ENCODE measurements at places on chromosomes 11 and 22.
A peak's percentile ranks its signal among the peaks of the same experiment; 100 is the strongest.

DNA sequence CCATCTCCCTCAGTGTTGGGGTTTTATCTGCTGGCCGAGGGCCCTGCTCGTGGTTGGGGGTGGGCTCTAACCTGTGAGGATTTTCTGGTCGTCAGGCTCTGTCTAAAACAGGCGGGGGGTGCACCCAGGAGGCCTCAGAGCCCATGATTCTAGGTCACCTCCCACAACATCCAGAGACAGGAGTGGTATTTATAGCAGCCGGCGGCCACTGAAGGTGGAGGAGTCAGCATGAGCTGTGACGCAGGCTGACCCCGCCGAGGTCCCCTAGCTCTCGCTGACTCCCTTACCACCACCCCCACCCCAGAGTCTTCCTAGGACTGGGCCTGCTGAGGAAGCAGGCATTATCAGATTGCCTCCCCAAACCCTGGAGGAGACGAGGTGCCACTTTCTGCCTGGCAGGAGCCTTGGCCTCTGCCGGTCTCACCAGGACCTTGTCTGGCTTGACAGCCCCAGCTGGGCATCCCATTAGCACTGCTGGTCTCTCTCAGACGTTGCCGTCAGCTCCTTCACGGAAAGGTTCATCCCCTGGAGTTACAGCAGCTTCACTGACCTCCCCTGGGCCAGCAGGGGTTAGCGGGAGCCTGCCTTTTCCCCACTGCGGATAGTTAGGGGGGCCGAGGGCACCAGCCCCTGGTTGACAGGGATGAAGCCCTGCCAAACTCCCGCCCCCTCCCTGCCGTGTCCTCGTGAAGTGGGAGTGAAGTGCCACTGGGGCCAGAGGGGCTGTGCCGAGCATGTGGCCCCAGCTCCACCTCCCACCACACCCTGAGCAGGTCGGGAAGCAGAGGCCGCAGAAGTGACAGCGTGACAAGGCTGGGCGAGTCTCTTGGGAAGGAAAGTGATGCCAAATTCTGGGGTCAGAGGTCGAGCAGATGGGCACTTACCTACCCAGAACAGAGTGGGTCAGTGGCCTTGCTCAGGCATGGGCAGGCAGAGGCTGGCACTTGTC, 26.5 kb downstream of the DAGLA start:
- no peak for DNase-seq

DNA sequence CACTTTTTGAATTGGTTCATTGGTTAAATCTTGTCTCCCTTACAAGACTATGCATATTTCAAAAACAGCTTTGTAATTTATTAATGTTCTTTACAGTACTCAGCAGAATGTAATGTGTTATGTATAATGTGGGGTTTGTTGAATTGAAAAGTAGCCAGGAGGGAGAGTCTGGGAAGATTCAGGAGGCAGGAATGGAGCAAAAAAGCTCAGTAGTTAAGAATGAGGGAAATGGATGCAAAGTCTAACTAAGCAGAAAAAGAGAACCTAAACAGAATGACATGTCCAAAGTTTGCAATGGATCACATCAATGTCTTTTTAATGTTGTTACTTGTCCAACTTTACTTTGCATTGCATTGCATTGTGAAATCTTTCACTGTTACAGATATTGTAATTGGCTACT, 86.5 kb upstream of the CARD18 start:
- DNase-seq = no peak

- no peak for DNase-seq
These were observed 740 bp upstream of the TRMT2A start for GRCh38 chr22:20117633-20118299.

DNA sequence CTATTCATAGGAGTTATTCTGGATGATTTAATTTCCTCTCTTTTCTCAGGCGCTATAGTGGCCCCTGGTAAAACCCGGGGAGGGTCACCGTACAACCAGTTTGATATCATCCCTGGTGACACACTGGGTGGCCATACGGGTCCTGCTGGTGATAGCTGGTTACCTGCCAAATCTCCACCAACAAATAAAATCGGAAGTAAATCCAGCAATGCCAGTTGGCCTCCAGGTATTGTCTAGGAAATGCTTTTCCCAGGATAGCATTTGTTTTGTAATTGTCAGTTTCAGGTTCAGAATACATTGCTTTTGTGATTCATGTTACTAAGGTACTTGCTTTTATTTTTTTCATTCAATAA, 35.6 kb upstream of the ADSL start:
- no peak for DNase-seq

GRCh38 chr11:114073828-114074381, 14.4 kb downstream of the ZBTB16 start:
- no peak for DNase-seq

- peak; percentile 76 for DNase-seq
These were observed 5.2 kb downstream of the PCSK7 start for GRCh38 chr11:117226388-117227385.

DNA sequence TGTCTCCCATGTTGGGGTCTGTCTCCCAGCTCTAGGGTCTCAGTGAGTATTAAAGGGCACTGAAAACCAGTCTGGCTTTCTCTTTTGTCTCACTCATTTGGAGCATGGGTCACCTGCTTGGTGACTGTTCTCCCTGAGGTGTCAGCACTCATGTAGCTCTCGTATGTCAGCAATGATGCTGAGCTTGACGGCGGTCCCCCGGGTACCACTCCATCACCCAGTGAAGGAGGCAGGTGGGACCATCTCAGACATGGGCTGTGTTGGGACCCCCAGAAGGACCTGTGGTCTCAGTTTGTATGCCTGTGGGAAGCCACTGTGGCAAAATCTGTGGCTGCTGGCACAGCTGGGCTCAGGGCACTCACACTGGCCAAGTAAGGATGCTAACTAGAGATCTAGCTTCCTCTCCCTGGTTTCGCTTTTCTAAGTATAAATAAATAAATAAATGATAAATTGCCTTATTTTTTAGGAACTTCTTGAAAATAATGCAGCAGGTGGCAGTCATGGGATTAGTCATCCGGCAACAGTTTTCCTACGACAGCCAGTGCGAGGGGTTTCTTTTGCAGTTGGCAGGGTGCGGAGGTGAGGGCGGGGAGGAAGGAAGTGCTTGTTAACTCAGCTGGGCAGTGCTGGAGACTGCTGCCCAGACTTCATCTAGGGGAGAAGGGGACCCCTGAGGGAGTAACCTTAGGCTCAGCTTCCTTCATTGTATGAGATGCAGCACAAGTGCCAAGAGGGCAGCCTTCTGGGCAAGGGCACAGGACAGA, 48.8 kb downstream of the OSBP2 start:
- DNase-seq = no peak

- no peak for DNase-seq
These were observed 189.8 kb downstream of the CSNK2A3 start for GRCh38 chr11:11163236-11163635.

GRCh38 chr11:20249796-20250195, 89.5 kb upstream of the DBX1 start:
- no peak for DNase-seq

DNA sequence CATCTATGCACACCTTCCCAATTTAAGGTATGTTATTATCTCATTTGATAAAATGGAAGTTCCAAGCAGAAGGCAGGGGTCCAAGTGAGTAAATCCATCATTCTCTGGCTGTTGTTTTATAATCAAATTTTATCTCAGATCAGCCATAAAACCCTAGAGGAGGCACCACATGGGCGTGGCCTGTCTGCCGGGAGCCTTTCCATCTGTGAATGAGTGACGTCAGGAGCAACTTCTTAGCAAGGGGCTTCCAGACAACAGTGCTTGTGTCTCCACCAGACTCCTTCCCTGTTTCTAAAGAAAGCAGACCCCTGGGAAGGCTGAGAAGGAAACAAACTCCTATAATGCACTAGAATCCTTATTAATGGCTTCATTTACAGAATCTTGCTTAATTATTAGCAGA, 13.5 kb downstream of the SEZ6L start:
- no peak for DNase-seq

DNA sequence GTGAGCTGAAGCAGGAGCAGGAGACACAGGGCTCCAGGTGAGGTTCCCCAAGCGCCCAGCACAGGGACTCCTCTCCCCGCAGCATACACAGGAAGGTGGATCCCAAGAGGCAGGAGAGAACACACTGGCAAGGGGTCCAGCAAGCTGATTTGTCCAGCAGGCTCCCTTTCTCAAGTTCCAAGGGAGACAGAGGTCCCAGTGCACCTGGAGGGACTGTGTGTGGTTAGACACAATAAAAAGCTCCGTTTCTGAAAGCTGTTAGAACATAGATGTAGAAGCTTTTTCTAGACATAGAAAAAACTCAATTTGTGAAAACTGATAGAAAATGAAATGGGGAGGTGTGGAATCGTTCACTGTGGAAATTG, 1.8 kb downstream of the CALCB start:
- DNase-seq = no peak

DNA sequence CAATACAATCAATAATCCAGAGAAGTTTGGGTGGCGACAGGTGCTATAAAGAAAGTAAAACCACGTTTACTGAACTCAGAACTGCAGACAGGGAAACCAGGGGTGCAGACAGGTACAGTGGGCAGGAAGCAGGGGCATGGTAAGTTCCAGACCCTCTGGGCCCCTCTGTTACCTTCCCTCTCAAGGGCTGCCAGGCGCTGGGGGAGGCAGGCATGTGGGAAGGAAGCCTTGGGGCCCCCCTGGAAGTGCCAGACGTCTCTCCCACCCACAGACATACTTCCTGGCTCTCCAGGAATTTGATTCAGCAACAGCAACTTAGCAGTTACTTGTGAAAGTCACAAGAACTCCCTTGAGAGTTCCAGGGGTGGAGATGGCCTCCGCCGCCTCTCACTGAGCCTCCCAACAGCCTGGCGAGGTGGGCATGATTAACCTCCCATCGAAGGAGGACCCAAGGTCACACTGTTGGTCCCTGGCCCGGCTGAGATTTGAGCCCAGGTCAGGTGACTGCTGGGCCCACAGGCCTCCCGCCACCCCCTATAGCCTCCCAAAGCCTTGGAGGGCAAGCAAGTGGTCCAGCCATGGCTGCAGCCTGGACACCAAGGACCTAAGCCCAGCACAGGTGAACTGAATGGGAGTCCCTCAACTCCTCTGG, 14.1 kb upstream of the TSKU start:
- peak; percentile 27 for DNase-seq

GRCh38 chr11:20113149-20113438, 47.2 kb downstream of the DBX1 start:
- DNase-seq = peak; percentile 81

DNA sequence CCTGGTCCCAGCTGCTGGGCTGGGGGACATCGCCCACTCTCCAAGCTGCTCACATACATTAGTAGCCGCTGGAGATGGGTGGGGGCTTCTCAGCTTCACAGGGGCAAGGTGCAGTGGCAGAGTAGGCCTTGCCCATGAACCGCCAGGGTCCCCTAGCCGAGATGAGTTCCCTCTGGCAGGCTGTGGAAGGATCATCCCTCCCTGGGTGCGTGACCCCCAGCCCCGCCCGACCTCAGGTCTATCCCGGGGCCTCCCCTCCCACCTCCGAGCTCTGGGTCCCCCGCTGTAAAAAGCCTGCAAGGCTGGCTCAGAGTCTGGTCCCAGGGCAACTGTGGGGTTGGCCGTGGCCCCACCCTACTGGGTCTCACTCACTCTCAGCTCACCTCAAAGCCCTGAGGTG, 15.3 kb upstream of the TPCN2 start:
- DNase-seq = no peak

DNA sequence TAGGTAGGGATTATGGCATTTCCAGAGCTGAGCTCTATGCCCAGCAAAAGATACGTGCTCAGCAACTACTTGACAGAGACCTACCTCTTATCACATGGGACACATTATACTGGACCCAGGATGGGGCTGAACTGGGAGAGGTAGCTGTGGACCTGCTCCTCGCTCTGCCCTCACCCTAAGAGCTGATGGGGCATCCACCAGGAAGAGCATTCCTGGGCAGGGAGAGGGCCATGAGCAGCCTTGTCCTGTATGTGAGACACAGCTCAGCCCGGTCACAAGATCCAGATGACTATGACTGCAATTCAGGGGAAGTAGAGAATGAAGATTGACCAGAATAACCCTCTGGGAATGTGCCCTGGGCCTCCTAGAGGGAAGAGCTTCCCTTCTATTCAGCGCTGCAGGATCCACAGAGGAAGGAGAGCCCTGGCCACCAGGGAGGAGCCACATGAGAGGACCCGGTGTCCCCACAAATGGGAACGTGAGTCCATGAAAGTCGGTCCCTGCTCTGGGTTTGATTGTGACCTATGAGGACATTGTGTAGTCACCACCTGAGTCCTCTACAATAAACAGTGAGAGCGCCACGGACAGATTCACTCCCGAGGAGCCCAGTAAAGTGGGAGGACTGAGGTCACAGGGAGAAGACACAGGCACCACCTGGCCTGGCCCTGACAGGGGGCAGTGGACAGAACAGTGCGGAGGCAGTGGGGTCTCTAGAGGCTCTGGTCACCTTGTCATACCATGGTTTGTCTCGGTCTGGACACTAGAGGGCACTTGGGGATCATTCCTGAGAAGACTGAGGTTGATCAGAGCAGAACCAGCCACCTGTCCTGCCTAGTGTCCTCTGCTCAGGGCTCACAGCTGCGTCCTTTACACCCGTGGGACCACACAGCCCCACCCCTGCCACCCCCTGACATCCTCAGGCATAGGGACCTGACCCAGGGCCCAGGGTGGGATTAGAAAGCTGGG, 99.5 kb downstream of the ZNF280B start:
- DNase-seq = peak; percentile 9

- no peak for DNase-seq
These were observed 1.6 kb upstream of the THOC5 start for GRCh38 chr22:29555065-29555644.

DNA sequence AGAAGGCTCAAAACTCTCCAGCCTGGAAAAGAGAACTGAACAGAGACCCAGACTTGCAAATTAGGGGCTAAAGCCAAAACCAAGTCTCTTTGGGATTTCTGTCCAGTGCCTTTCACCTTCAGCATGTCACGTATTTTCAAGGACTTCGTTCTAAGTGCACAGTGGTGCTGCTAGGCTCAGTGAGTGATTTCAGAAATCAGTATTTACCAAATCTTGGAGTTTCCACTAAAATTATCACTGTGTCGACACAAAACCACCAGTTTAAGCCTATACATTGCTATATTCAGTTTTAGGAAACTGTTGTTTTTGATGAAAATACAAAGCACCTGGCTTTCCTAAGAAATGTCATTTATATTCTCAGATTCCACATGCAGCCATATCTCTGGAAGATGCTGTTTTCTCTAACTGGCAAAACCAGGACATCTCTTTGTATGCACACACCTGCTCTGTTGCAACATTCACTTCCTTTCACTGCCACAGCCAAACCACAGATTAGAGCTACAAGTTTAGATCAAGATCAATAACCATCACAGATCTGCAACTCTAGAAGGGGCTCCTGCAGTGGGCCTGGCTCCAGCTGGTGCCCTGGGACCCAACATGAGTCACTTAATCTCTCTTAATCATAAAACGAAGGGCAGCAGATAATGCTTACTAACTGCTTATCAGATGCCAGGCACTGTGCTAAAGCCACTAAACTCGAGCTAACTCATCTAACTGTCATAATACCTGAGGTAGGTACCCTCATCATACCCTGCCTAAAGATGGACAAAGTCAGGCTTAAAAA, 22.3 kb downstream of the SMCO4 start:
- DNase-seq = no peak

- DNase-seq = no peak
These were observed 431.4 kb upstream of the CCDC90B start for GRCh38 chr11:83717537-83717936.

GRCh38 chr11:9754010-9754471, 90.2 kb downstream of the SWAP70 start:
- DNase-seq = no peak

All from kidney glomerular epithelial cell (primary cell).